Stimulated activated CD4-positive, alpha-beta T cell treated with anti-CD3 and anti-CD28 coated beads, Interleukin-15, amount 100 ng/mL, for 24 hours (primary cell): ENCODE measurements at places on chromosomes 11 and 22.

- DNase-seq, result peak; percentile 51
Observed at GRCh38 chr11:96188243-96189006, 154.6 kb downstream of the MAML2 start.

GRCh38 chr11:73171436-73172161, 29.5 kb upstream of the FCHSD2 start:
- DNase-seq, result no peak

GRCh38 chr22:32968746-32969145, 89.4 kb downstream of the SYN3 start:
- no peak for DNase-seq

- DNase-seq, result no peak
Observed at GRCh38 chr11:3950996-3951660, 95.7 kb downstream of the STIM1 start.

DNA sequence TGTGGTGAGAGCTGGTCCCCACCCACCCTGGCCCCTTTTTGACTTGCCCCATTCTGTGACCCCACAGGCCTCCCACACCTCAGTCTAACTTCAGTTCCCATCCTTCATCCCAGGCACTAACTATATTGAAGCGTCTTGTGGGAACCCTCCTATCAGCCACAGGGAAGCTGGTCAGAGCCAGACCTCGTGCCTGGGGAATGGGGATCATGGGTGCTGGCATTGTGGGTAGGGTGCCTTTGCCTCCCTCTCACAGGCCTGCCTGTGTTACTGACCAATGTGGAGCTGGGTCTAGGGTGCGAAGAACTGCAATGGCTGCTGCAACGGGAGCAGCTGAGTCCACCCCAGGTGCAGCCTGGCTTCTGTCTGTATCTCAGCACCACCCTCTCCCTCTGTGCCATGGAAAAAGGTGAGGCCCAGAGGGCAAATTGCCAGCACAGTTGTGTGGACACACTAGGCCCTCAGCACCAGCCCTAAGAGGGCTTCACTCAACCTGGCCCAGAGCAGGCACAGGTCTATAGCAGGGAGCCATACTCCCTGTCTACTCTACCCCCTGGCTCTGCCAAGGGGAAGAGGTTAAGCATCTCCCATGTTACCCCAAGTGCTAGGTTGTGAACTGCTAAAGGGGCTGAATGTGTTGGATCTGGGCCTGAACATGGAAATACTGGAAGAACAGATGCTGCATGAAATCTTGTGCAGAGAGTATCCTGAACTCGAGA, 37.3 kb downstream of the RRP8 start:
- no peak for DNase-seq

DNA sequence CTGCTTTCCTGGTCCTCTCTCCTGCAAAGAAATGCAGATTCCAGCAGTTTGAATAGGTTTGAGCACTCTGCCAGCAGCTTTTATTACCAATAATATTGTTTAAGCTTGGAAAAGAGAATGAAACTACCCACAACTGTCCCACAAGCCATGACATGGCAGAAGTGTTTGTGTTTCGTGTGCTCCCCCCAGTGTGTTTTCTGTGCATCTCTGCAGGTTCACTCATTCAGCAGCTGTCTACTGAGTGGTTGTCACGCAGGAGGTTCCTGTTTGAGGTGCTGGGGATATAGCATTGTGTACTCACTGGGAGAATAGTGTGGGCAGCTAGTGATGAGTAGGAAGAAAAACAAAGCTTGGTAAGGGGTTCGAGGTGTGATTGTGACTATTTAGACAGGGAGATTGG, 55.3 kb upstream of the SUSD2 start:
- DNase-seq, result no peak

GRCh38 chr22:42319386-42319785, 48.9 kb upstream of the TCF20 start:
- DNase-seq, result no peak

GRCh38 chr22:46286006-46286405, 10.7 kb upstream of the GTSE1 start:
- no peak for DNase-seq

DNA sequence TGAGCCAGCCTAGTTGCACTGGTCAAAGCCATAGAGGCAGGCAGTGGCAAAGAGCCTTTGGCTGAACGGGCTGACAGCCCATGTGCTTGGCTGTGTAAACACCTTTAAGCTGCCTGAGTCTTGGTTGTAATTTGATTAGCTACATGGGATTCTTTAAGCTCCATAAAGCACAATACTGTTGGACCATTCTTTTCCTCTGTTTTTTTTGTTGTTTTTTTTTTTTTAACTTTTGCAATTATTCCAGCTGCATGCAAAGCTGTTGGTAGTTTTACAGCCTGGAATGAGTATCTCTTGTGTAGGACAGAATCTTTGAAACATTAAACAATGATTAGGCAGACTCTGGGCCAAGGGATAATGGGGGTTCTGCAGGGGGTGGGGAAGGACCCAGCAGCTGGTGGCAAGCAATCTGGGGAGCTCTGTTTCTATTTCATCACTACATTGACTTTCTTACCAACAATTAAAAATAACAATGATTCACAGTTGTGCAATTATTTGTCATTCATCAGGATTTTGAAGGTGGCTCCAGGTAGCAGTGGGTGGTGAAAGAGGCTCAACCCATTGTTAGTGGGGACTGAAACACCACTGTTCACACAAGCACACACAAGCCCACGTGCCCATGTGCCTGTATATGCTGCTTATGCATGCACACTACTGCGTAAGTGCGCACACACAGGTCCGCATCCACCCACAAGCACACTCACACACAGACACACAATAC, 69.5 kb upstream of the CSNK2A3 start:
- no peak for DNase-seq

GRCh38 chr11:126337474-126338241, 17.8 kb upstream of the ST3GAL4 start:
- no peak for DNase-seq

DNA sequence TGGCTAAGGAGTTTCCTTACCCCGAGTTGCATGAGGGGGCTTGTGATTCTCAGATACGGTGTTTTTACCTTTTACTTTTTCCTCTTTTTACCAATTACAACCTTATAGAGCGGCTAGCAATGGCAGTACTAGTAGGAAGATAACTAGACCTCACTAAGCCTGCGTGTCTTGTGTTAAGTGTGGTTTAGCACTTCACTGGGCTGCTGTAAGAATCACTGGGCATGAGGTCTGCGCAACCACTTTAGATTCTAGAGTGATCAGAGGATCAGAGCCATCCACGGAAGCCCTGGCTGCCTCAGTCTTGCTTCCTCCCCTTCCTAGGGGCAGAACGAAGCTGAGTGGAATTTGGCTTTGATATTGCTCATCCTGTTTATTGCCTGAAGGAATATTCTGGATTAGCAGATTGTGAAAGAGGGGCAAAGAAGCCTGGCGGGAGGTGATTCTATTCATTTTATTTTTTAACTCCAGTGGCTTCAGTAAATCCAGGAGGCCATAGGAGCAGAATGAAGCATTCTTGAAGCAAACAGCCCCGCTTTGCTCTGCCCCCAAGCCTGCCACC, 88.5 kb downstream of the GRAMD1B start:
- no peak for DNase-seq

DNA sequence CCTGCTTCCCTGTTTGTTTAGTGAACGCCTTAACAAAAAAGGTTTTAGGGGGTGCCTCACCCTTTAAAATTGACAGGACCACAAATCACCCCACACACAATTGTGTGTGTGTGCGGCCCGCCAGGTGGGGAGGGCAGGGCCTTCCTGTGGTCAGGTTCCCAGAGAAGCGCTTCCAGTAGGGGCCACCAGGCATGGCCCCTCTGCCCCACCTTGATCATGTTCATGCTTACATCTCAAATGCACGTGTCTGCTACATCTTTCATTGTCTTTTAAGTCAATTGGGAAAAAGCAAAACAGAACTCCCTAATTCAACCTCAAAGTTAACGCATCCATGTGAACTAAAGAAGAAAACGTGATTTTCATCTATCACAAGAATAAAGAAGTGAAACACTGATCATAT, 1335.3 kb downstream of the TBC1D22A start:
- no peak for DNase-seq

DNA sequence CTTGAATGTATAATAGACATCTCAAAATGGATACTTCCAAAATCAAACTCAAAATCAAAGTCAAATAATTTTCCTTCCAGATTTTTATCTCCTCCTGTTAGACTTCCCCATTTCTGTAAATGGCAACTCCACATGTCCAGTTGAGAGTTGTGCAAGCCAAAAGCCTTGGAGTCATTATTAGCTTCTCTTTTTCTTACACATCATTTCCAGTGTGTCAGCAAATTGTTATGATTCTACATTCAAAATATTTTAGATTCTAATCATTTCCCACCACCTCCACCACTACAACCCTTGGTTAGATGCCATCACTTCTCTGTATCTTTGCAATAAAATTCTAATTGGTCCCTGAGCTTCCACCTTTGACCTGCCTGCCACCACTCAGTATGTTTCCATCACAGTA, 155.7 kb downstream of the CNTN5 start:
- DNase-seq, result no peak

DNA sequence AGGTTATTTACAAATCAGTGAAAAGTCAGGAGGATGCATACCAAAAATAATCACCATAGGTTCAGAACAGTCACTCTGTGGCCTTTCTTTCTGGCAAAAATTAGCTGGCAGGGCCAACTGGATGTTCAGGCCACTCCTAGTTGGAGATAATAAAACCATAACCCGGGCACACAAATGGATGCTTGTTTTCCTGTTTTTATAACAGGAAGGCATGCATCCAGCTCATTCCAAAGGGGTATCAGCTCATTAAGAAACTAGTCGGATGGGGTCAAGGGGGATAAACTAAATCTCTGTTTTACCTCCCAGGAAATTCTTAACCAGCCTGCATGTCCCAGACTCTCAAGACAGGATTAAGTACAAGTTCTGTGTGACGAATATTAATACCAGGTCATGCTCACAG, 81.0 kb downstream of the FBXO7 start:
- DNase-seq, result no peak

- no peak for DNase-seq
Observed at GRCh38 chr11:112541140-112542046, 280.7 kb upstream of the PLET1 start.

DNA sequence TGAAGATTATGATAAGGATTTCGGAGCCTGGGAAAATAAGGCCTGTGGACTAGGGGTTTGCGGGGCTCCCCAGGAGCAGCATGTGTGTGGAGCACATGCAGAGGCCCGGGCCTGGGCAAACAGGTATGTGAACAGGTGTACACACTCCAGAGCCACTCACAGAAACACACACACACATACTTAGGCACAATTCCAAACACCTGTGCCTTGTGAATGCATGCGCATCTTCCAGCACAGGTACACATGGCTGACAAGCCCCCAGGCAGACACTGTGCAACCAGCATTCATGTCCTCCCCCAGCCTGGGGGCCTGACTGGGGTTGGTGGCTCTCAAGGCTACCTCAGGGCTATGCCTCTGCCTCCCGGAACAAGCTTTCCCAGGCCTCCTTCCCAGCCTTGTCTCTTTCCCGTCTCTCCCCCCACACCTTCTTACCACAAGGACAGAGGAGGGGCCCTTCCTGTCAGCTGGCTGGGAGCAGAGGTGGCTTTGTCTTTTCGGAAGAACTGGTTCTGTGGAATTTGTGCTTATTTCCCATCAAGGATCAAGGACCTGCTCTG, 2.6 kb upstream of the P2RY6 start:
- no peak for DNase-seq

GRCh38 chr11:73265278-73265810, 6.8 kb upstream of the P2RY6 start:
- no peak for DNase-seq

DNA sequence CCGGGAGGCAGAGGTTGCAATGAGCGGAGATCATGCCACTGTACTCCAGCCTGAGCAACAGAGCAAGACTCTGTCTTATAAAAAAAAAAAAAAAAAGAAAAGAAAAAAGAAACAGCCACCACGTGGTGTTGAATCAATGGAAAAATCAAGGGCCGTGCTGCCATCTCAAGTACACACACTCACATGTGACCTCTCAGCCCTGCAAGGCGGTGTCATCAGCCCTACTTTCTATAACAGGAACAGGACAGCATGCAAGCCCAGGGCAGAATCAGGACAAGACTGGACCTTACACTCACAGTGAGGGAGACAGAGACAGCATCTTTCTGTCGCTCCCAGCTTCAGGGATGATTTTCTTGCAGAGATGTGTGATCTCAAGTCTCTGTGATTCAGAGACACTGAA, 179.6 kb downstream of the MPPED1 start:
- no peak for DNase-seq

DNA sequence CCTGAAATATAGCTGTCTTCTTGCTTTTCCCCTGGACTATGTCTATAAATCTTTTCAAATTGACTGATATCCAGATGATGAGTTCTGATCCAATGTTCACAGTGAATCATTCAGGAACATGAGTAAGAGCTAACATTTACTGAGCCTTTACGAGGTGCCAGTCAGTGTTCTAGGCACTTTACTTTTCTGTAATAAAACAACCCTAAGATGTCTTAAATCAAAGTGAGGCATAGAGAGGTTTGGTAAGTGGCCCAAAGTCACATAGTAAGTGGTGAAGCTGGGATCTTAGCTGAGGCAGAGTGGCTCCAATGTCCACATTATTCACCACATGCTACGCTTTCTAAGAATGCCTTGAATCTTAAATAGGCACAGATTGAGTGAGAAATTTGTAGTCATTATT, 79.9 kb upstream of the OR4C15 start:
- no peak for DNase-seq

DNA sequence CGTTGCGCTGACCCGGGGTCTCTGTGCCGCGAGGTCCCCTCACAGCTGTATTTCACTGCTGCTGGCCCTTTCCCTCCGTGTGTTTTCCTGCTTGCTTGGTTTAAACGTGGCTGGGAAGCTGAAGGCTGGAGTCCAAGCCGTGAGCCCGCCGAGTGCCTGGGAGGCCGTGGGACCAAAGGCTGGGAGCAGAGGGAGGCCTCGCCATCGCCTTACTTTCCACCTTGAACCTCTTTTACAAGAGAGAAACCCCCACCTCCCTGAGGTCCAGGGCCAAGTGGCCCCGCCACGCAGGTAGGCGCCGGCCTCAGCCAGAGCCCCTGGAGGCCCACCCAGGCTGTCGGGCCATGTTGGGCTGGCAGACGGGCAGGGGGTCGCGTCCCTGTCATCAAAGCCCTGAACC, 411.6 kb downstream of the TBC1D22A start:
- DNase-seq, result no peak

- no peak for DNase-seq
Observed at GRCh38 chr22:22072169-22072836, 89.7 kb upstream of the TOP3B start.

DNA sequence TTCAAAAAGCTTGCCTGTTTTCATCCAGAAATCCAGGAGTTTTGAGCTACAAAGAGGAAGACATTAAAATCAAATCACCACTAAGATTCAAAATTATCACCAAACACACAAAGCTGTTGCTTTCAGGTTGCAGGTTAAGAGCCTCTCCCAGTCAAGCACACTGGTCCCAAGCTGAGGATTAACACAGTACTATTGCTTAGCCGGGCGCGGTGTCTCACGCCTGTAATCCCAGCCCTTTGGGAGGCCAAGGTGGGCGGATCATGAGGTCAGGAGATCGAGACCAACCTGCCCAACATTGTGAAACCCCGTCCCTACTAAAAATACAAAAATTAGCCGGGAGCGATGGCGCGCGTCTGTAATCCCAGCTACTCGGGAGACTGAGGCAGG, 1165.1 kb downstream of the LRRC4C start:
- no peak for DNase-seq

GRCh38 chr11:130168105-130168504, 8.5 kb downstream of the ST14 start:
- no peak for DNase-seq
